ENCODE measurements at places on chromosomes 5 and 9. TPM values are rescaled to one million over a fixed set of nuclear protein-coding genes. Genes with fewer than 3 reads are reported as not detected.
A peak's percentile ranks its signal among the peaks of the same experiment; 100 is the strongest.

DNA sequence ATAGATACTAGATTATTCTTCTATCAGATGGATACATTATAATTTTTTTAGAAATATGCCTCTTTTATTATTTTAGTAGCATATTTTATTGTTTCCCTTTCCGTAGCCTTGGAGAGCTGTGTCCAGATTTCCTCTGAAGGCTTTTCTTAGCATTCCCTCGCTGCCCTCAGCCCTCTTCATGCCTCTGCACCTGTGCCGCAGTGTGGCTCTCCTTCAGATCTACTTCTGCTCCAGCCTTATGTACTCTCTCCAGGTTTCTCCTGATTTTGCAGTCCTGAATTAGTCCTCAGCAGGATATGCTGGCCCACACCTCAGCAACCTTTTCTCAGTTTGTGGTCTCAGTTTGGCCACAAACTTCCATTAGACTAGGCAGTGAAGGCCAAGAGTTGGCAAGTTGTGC lies 1052.0 kb downstream of the TAF11L14 start:
- DNase-seq: no peak

DNA sequence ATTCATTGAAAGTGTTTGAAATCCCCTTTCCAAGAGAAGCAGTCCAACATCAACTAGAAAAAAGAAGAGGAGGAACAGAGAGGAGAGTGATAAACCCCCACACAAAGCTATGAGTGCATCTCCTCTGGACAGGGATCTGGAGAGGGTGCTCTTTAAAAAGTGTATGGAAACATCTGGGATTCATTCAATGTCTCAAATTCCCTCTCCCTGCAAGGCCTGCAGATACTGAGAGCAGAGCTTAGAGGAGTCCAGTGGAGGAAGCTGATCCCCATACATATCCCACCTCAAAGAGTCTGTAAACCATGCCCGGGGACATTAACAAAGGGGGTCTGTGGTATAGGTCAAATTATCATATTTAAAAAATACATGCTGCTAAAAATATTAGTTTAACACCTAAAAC lies 2.2 kb downstream of the SPOCK1 start:
- DNase-seq: no peak

NEURL1B gene
- total RNA-seq: 55.8 TPM

GRCh38 chr9:109012009-109012875 lies 1.1 kb downstream of the CTNNAL1 start:
- DNase-seq: peak; percentile 45

- no peak for DNase-seq
Observed at GRCh38 chr5:132237141-132237540, 9.5 kb upstream of the P4HA2 start.

GRCh38 chr9:123063177-123063598 lies 29.7 kb downstream of the GPR21 start:
- no peak for DNase-seq

DNA sequence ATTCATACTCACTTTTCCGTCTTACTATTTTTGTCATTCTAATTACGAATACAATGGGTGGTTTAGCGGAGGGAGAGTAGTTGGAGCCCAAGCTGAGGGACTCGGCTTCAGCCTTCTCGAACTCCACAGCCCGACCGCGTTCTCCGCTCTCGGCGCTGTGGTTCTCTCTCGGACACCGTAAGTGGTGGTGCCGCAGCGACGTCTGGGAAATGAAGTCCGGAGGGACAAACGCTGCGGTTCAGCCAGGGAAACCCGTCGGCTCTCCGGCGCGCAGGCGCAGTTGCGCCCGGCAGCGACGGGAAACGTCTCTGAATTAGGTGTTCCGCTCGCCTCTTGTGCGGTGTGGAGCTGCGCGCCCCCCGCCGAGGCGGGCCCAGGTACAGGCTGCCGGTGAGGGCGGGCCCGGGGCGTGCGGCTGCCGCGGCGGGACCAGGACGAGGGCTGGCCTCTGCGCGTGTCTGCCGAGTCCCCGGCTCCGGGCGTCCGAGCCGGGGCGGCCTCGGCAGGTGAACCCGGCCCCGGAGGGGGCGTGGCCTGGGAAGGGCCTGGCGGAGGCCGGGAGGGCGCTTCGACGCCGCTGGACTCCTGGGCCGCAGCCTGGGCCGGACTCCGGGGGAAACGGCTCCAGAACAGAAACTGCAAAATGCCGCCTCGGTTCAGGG lies at the start of gene ZNF879:
TSS of gene ZNF879 (plus strand) at position 277 of the 662 bp plus-strand sequence. CDS start 1,201 bp downstream, outside the sequence.
- peak; percentile 96 for DNase-seq

DNA sequence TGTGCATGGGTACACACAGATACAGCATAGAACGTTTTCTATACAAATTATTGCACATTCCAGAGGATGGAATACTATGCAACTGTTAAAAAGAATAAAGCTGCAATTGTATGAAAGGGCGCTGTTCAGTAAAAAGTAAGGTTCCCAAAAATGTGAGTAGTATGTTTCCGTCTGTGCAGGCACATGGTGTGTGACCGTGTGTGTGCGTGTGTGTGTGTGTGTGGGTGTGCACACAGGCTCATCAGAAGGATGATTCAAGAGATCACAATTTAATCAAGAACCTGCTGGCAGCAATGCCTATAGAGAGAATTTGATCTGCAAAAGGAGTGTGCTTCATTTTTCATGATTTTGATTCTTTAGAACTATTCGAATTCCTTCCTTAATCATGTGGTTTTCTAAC lies 76.3 kb downstream of the SEMA4D start:
- DNase-seq: no peak

ANKRD33B gene
- total RNA-seq: 6.4 TPM

GRCh38 chr5:120062515-120062917 lies 401.6 kb upstream of the PRR16 start:
- DNase-seq: peak; percentile 37

DENND4C gene
- total RNA-seq: 51.0 TPM

GRCh38 chr5:42495914-42496313 lies 72.7 kb downstream of the GHR start:
- peak; percentile 40 for DNase-seq

DNA sequence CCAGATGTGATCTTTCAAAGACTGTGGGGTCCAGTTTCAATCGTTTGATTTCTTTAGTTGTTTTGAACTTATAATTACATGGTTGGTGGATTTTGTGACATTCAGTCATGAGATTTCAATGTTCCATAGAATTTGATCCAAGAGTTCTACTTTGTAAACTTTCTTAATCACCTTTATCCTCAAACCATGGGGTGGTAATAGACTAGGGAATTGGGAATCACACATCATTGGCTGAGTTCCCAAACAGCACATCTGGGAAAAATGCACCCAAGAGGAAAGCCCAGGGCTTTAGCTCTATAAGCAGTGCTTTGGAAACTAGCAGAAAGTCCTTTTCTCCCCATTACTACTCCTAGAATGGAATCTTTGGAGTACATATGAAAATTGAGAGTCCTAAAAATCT lies 177.6 kb downstream of the NNT start:
- DNase-seq: peak; percentile 26

GABRP gene
- 0.39 TPM for total RNA-seq

DNA sequence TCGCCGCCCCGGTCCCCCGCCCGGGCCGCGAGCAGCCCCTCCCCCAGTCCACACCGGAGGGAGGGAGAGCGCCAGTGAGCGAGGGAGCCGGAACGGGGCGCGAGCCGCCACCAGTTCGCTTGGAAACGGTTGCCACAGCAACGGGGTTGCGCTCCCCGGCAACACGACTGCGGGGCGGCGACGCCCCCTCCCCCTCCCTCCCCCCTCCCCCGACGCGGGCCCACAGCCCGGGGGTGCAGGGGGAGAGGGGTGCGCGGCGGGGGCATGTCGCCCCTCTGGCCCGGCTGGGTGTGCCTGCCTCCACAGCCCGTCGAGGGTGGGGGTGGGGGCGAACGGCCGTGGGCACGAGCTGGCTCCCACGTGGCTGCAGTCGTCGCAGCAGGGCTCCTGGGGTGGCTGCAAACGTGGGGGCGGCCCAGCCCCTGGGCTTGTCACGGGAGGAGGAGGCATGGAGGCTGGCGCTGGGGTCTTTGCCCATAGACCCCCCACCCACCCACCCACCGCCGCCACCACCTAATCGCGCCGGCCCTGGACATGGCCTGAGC lies 524 bp downstream of the PRR7 start:
- DNase-seq: peak; percentile 49

- DNase-seq: no peak
Observed at GRCh38 chr5:72232838-72233237, 87.2 kb downstream of the MRPS27 start.

- DNase-seq: no peak
Observed at GRCh38 chr5:169197343-169197742, 103.6 kb downstream of the SLIT3 start.

DNA sequence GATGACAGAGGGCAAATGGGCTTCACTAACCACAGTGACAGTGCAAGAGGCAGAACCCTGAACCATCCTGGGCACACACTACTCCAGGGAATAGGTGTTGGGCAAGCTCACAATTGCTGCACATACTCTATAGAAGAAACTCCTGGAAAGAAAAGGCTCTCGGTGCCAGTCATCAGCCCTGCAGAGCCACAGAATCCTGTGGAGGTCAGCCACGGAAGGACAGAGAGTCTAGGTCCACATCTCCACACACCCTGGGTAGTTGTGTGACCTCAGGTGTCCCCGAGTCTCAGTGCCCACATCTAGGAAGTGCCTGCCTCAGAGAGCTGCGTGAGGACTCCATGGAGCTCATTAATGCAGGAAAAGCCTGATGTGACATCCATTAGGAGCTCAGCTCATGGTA lies 16.0 kb upstream of the ANGPTL2 start:
- no peak for DNase-seq

DNA sequence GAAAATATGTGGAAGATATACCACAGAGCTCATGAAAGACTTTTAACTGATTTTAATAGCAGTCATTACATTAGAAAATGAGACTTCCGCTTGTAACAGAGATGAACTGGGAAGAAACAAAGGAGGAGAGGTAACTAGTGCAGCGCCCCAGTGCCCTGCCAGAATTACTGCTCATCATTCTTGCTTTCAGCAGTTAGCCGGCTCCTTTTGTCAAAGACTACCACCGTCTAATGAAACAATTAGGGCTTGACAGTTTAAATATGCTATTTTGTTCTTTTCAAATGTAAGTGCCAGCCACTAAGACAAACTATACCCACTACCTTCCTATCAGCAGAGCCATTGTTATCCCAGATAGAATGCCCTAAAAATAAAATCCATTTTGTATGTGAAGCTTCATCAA lies 328.4 kb downstream of the EFNA5 start:
- peak; percentile 12 for DNase-seq

GRCh38 chr9:88829276-88829675 lies 162.0 kb upstream of the S1PR3 start:
- no peak for DNase-seq

BTNL9 gene
- not detected for total RNA-seq

Measured in cardiac muscle cell (in vitro differentiated cells and primary cell).